Stimulated activated CD4-positive, alpha-beta T cell treated with anti-CD3 and anti-CD28 coated beads, TNF-alpha, amount 100 ng/mL, for 24 hours (primary cell): ENCODE measurements at places on chromosomes 12 and 14.

DNA sequence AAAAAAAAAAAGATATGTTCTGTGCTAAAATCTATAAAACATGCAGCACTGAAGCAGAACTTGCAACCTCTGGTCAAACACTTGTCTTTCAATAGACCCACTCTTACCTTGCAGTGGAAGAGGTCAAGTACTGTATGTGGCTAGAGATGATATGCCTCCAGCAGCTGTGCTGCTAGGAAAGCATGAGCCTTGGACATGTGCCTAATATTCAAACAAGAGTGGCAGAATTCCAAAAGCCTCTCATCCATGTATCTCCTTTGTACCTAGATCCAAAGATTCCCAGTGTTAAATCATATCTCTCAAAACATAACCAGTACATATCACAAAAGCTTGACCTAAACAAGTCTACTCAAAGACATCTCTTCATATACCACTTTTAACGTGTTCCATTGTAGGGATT is 105.0 kb upstream of the CPNE8 start:
- DNase-seq: no peak

DNA sequence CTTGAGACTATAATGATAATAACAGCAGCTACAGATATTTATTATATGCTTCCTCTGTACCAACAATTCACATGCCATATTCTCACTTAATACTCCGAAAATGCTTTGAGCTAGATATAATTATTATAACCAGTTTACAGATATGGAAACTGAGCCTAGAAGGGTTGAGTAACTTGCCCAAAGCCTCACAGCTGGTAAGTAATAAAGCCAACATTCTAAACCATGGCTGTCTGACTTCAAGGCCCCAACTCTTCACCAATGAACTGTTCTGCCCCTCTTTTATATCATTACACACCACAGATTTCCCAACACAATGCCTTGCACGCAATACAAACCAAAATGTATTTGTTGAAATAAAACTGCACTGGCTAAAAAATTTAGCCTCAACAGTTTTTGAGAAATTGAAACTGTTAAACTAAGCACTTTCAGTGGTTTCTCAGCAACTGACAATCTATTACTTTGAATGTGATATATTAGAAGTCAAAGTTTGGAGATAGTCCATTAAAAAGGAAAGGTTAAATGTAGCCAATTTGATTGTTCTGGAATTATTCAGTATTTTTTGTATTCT is 222.5 kb upstream of the ARHGAP5 start:
- no peak for DNase-seq

DNA sequence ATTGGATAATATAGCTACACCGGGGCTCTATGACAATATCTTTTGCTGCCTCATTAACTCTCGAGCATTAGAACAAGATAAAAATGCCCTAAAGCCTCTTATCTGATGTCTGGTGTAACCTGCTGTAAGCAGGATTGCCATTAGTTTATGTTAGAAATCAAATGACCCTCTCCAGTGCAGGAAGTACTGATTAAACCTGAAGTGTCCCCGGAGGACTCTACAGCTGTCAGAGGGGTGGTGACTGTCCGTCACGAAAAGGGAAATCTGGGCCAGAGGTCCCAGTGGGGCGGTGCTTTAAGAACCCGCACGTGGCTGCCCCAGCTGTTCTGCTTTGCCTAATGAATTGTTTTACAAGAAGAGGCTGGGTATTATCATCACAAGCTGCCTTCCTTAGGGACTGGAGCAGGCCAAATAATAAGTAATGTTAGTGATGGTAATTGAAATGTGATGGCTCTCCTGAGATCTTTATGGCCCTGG is 55.7 kb downstream of the LIN52 start:
- no peak for DNase-seq

- DNase-seq: no peak
Observed at GRCh38 chr12:132052196-132052932, 91.8 kb downstream of the DDX51 start.

DNA sequence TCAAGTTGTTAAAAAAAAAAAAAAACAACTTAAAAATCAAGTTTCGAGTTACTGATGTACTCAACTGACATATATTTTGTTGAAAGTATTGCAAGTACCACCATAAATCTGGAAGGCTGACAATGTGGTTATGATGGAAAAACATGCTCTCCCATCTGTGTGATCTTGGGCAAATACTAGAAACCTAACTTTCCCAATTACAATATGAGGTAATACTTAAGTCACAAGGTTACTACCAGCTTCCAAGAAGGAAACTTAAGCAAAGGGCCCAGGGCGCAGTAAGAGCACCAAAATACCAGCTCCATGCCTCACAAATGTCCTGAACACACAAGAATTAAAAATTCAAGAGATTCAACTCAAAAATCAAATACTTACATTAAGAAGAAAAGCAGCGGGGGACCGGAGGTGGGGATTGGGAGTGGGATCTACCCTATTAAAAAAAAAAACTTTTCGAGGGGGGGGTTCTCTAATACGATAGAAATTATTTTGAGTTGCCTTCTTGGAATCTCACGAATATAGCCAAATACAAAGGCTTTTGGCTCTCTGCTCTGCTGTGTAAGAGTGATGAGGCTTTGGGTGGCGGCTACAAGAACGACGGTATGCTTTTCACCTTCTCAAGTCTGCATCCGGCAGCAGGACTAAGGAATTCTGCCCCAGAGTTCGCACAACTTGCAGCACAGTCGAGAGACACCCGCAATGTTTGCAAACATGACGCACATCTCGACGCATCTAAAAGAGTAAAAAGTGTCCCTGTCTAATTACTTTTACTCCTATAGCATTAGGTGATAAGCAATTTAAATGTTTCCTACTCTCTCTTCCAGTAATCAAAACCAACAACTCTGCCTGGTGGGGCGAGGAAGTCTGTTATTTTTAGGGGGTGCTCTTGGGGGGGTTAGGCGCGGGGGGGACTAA is 1.1 kb downstream of the SAV1 start:
- peak; percentile 11 for DNase-seq
